ENCODE measurements at places on chromosomes 12 and 14.

DNA sequence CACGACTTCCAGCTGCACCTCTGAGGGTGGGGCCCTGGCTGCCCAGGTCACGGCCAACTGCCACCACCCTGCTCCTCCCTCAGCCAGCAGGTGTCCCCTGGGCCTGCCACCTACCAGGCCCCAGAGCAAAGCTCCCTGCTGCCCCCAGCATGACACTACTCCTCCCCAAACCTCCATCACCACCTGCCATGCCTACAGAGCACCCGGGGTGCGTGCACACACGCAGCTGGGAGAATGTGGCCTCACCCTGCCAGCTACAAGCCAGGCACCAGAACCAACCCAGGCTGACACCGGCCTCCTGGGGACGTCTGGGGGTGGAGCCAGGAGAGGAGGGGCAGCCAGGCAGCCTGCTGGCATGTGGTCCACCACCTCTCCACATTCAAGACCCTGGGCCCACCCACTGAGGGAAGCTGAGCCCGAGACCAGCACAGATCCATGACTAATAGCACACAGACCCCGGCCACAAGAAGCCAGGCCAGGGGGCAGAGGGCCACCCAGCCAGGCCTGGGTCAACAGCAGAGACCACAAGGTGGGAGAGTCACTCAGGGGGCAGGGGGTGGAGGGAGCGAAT, 3.4 kb downstream of the JAG2 start:
- no peak for DNase-seq

GRCh38 chr12:120194226-120194533, 335 bp downstream of the GCN1 start:
- DNase-seq = no peak

DNA sequence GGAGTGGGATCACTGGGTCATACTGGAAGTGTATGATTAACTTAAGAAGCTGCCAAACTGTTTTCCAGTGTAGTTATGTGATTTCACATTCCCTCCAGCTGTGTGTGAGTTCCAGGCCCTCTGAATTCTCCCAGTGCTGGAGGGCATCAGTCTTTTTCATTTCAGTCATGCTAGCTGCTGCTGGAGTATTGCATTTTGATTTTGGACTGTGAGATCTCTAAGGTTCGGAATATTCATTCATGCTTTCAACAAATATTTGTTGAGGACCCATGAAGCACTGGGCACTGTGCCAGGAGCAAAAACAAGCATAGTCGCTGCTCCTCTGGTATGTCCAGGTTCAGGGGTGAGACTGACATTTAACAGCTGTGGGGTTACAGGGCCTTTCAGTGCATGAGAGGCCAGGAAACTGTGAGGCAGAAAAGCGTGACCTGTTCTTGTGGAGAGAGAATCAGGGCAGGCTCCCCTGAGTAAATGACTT, 133.2 kb downstream of the SCARB1 start:
- DNase-seq = no peak

DNA sequence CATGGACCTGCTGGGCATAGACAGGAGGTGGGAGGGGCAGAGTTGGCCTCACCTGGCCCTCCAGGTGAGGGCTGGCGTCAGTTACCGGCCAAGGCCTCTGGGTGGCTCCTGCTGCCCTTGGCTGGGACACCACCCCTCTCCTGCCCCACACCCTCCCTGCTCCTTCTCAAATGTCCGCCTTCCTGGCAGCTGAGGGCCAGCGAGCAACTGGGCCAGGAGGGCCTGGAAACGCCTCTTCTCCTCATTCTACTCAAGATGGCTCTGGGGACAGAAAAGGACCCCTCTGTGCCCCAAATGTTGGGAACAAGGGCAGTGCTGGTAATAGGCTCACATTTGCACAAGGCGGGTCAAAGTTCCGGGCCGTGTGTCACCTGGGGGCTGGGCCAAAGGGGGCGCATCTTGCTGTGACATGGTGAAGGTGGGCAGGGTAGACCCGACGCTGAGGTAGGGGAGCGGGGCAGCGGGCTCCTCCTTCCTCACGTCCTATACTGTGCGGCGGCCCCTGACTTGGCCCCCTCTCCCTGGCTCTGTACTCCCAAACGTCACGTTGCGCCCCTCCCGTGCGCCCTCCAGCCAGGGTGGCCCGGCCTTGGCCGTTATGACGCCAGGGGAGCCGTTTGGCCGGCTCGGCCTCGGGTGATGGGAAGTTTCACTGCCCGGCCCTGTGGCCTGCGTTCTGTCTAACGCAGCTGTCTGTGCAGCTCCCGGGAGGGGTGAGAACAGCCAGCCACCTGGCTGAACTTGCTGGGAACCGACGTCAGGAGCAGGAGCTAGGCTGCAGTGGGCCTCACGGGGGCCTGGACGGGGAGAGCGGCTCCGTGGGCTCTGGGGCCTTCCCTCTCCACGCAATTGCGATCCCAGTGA, 18.0 kb upstream of the DLK1 start:
- no peak for DNase-seq

GRCh38 chr12:45215419-45216229, at the start of gene ANO6:
Gene ANO6 (plus strand): TSS chr12:45216095. CDS start chr12:45216322, 227 bp downstream.
- DNase-seq = peak; percentile 73

DNA sequence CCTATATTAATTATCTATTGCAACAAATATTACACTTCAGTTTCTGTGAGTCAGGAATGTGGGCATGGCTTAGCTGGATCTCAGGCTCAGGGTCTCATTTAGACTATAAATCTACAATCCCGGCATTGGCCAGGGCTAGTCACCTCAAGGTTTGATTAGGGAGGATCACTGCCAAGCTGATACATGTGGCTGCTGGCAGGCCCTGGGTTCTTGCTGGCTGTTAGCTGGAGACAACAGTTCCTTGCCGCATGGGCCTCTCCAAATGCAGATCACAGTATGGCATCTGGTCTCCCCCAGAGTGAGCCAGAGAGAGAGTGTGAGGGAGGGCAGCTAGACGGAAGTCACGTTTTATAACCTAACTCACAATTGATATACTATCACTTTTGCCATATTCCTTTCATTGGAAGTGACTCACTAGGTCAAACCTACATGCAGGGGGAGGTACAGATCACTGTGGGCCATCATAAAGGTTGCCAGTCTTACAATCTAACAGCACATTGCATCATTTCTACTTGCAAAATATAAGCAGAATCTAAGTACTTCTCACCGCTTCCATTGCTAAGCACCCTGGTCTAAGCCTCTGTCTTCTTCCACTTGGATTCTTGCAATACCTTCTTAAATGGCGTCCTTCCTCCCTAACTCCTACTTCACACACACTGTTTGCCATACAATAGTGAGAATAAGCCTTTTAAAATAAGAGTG, 174.0 kb upstream of the ARHGAP5 start:
- DNase-seq = no peak

DNA sequence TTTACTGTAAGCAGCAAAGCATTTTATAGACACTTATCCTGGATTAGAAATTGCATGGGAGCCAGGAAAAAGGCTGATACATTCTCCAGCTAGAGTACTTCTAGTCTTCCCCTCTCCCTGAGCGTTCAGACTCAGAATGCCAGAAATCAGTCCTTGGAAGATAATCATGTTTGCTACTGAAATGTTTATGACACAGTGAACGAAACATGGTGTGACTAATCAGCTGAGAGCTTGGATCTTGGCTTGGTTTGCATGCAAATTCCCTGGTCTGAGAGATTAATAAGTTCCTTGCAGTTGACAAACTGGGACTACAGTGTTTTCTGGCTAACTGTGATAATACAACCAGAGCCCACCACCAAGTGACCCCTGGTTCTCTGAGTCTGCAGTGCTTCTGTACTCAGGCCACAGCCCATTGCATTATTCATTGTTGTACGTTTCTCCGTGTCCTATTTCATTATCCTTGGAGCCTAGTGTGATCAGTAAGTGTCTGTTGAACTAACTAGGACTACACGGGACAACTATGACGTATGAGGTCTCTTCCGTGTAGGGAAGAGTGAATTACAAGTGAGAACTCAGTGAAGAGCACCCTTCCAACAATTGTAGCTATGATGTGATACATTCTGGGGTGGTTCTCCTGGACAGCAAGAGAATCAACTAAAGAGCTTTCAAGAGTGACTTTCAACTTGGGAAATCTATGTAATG, 34.6 kb upstream of the EVL start:
- DNase-seq = no peak
